ENCODE measurements at places on chromosomes 2 and 18.

GRCh38 chr2:9560628-9561027, 5.0 kb upstream of the ADAM17 start:
- DNase-seq = no peak

- DNase-seq = no peak
Observed at GRCh38 chr2:211458974-211459373, 902.6 kb downstream of the CPS1 start.

DNA sequence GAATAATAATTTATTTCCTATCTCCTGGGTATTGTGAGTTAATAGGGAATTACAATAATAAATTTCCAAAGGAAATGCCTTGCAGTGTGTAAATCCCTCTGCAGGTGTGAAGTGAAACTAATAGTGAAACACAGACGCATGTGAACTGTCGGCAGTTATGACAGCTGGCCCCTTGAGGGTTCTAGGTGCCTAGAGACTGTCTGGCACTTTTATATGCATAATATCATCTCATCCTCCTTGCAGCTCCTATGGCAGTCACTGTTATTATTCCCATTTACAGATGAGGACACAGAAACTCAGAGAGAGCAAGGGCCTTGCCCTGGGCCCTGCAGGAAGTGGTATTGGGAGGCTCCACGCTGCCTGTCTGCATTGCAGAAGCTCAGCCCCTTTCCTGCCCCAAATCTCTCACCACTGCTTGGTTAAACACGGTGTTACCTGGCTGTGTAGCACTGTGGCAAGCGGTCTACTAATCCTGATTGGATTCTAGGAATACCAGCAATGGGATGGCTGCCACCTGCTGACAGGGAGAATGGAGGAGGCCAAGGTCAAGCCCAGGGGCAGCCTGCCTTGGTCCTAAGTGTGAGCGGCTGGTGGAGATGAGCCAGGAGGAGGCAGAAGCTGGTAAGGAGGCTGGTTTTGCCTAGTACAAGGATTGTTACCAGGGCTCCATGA, 32.8 kb upstream of the ACKR3 start:
- no peak for DNase-seq

DNA sequence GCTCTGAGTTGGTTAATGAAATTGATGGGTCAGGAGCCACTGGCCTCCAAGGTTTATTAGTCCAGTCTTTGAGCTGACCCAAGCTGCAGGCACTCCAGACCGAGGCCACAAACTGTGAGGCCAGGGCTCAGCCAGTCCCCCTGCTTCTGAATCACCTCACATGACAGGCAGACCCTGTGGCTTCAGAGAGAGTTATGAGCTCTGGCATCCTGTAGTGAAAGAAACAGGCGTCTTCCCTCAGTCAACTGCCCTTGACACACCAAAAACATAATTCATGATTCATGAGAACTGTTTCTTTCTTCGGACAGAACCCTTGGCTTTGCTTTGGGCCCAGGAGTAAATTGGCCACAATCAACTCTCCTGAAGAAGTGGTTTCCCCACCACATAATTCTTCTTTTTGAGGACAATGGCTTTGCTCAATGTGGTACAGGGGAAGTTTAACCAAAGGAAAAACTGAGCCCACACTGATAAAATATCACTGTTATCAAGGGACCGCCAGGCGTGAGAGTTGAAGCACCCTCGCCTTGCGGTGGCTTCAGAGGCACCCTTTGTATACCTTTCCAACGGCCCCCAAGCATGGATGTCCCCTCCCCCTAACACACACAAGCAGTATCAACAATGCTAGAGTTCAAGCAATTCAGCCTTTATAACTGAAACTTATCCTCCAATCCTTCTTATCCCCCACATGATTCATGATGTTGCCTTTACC, 226.9 kb downstream of the CYRIA start:
- DNase-seq = no peak

Data from tongue (tissue), 3 donors.